ENCODE measurements at places on chromosomes 1 and 21.

DNA sequence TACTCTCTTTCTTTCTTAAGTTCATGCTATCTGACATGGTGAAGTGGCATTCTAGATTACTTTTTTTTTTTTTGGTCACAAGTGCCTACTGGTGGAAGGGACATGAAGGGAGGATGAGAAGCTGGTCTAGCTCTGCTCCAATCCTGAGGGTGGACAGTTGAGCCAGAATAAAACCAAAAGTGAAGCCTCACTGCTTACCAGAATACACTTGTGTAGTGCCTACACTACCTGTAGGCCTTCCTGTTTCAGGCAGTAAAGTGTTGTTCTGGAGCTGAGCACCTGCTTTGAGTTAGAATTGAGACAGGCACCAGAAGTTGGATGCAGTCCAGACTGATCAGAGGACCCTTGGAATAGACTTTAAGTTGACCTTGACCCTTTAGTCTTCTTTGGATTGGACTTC, 40.4 kb upstream of the APOBEC4 start:
- no peak for DNase-seq

DNA sequence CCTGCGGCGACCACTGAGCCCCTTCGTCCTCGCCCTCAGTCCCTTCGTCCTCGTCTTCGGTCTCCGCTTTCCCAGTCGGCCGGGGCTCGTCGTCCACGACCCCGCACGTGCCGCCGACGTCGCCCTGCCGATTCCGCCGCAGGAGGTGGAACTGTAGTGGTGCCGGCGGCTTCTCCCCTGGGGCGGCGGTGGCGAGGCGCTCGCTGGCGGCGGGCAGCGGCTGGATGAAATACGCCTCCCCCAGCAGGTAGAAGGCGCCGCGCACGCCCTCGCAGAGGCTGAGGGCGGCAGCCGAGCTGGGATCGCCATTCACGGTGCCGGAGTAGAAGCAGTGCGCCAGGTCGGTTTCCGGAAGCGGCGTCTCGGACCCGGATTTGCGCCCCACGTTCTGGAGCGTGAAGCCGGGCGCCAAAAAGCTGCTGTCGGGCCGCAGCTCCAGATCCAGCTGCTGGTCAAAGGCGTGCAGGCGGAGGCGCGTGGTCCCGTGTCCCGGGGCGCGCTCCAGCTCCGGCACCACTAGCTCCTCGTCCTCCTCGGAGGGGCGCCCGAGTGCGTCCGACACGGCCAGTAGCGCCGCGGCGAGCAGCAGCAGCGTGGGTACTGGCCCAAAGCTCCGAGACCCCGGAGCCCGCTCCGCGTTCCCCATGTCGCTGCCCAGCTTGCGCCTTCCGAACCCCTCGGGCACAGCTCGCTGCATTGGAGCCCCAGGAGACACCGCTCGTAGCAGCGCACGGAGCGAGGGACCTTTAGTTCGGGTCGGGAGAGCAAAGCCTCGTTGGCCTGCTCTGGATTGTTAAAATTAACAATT, 747 bp downstream of the ADAMTS1 start:
- DNase-seq: peak; percentile 71

DNA sequence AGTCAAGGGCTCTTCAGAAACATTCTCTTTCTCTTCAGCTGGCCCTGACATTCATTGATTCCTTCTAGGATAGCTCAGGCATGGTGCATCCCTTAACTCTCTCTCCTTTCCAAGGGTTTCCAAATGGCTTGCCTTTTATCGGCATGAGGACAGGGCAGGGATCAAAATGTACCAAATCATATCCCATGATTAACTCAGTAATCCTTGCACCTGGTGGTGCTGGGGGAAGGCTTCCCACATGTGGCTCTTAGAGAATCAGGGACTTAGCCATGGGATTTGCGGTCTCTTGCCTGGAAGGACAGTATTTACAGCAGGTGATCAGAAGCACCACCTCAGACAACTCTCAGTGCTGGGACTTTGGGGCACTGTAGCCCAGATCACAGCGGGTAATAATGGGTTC, 46.2 kb upstream of the EDEM3 start:
- no peak for DNase-seq

GRCh38 chr1:93340090-93340489, 5.6 kb upstream of the DR1 start:
- DNase-seq: no peak

GRCh38 chr1:59560807-59561450, 253.8 kb upstream of the HOOK1 start:
- DNase-seq: no peak

Data from hepatocyte (in vitro differentiated cells).